Activated CD4-positive, alpha-beta T cell treated with anti-CD3 and anti-CD28 coated beads for 36 hours (primary cell): ENCODE measurements at places on chromosomes 16 and 17. TPM values are rescaled to one million over a fixed set of nuclear protein-coding genes. Genes with fewer than 3 reads are reported as not detected.

DNA sequence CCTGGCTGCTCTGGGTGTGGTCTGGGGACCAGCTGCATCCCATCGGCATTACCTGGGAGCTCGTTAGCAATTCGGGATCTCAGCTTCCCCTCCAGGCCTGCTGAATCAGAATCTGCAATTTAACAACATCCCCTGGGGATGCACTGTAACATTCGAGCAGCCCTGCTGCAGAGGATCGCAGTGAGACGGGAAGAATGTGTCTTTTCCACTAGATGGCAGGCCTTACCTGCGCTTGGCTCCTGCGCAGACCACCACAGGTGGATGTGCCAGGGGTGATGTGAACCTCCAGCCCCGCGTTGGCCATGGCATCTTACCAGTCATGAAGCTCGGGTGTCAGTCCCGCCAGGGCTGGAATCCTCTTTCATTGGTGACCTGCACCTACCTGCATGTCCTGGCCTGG, 209.9 kb downstream of the PRKCB start:
- no peak for DNase-seq
- H3K27me3 ChIP-seq = no peaks in the 10 kb centered on the region
- H3K4me3 ChIP-seq = no peak overlapping the region
- H3K4me1 ChIP-seq = peaks cover 5% of the 10 kb centered on the region
- no peak overlapping the region for H3K27ac ChIP-seq

GRCh38 chr17:10149573-10150399, 48.6 kb downstream of the GAS7 start:
- DNase-seq = no peak
- H3K27ac ChIP-seq = no peak overlapping the region
- H3K36me3 ChIP-seq = no peaks in the 10 kb centered on the region
- H3K4me1 ChIP-seq = peaks cover 13% of the 10 kb centered on the region

UNKL gene
- 32.8 TPM for total RNA-seq

ZNF785 gene
- total RNA-seq = 10.8 TPM

- no peaks in the 10 kb centered on the region for H3K36me3 ChIP-seq
- no peak overlapping the region for H3K27ac ChIP-seq
- peaks cover 18% of the 10 kb centered on the region for H3K4me1 ChIP-seq
Measured at GRCh38 chr17:17780922-17781590, 55.7 kb downstream of the SREBF1 start.

SPATA22 gene
- total RNA-seq = 0.44 TPM

DNAJA3 gene
- 93.9 TPM for total RNA-seq

SHCBP1 gene
- total RNA-seq = 29.1 TPM

DNA sequence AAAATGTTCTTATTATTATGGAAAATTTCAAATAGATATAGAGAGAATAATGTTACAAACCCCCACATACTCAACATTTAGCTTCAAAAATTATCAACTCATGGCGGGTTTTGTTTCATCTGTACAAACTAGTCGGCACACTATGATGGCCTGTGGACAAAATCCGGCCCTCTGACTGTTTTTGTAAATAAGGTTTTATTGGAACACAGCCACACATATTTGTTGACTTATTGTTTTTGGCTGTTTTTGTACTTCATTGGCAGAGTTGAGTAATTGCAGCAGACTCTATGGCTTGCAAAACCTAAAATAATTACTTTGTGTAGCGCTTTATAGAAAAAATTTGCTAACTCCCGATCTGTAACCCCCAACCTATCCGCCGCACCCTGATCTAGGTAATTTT, 41.4 kb upstream of the CLEC18A start:
- H3K27me3 ChIP-seq = no peaks in the 10 kb centered on the region
- no peak overlapping the region for H3K27ac ChIP-seq
- H3K4me1 ChIP-seq = no peaks in the 10 kb centered on the region
- H3K36me3 ChIP-seq = peaks cover 12% of the 10 kb centered on the region
- H3K4me3 ChIP-seq = no peak overlapping the region

DNA sequence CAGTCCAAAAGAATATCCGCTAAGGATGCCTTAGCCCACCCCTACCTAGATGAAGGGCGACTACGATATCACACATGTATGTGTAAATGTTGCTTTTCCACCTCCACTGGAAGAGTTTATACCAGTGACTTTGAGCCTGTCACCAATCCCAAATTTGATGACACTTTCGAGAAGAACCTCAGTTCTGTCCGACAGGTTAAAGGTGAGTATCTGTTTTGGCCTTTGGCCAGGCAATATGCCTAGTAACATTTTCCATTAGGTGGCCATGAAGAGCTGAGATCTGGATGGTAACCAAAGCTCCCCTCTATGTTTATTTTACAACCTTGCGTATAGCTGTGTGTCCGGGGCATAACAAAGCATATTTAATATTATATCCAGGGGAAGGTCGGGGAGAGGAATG, 128.0 kb upstream of the TMEM97 start:
- H3K4me3 ChIP-seq = no peak overlapping the region
- no peak for DNase-seq
- H3K4me1 ChIP-seq = peaks cover 2% of the 10 kb centered on the region
- H3K36me3 ChIP-seq = peaks cover 12% of the 10 kb centered on the region

- no peak for DNase-seq
- peaks cover 27% of the 10 kb centered on the region for H3K4me1 ChIP-seq
- no peak overlapping the region for H3K4me3 ChIP-seq
- H3K36me3 ChIP-seq = no peaks in the 10 kb centered on the region
- no peaks in the 10 kb centered on the region for H3K27me3 ChIP-seq
Measured at GRCh38 chr17:57535249-57535966, 209.7 kb downstream of the CCDC182 start.

ABCC3 gene
- not detected for total RNA-seq

- H3K4me1 ChIP-seq = peaks cover 4% of the 10 kb centered on the region
- H3K27ac ChIP-seq = no peak overlapping the region
- H3K27me3 ChIP-seq = no peaks in the 10 kb centered on the region
- no peak overlapping the region for H3K4me3 ChIP-seq
- no peak for DNase-seq
- H3K36me3 ChIP-seq = no peaks in the 10 kb centered on the region
Measured at GRCh38 chr16:57409870-57410587, 5.5 kb downstream of the CCL17 start.

FBXO47 gene
- total RNA-seq = 0.11 TPM

CASKIN1 gene
- 0.98 TPM for total RNA-seq

GCGR gene
- not detected for total RNA-seq

TNP2 gene
- not detected for total RNA-seq

B3GNT9 gene
- 2.3 TPM for total RNA-seq

CA5A gene
- not detected for total RNA-seq

CD300E gene
- total RNA-seq = not detected

RGS11 gene
- 0.11 TPM for total RNA-seq

KRTAP3-1 gene
- not detected for total RNA-seq

MYH3 gene
- total RNA-seq = 3.3 TPM

DNA sequence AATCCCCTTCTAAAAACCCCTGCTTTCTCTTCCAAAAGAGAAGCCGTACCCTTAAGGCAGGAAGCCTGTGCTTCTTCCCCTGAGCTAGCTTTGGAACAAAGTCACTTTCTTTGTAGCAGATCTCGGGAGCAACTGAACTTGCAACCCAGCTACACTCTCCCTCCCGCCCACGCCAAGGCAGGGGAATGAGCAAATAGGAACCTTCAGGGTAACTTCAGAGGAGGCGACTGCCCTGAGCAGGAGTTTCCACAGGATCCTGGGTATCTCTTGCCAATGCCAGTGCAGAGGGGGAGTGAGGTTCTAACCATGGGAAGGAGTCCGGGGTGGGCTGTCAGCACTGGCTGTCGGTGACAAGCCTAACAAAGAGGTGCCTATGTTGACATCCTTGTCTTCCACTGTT, 5.9 kb upstream of the PIRT start:
- H3K27me3 ChIP-seq = no peaks in the 10 kb centered on the region
- no peak overlapping the region for H3K4me3 ChIP-seq
- peak; percentile 54 for DNase-seq
- no peak overlapping the region for H3K27ac ChIP-seq

WNK4 gene
- 0.64 TPM for total RNA-seq

GRCh38 chr17:45752246-45752645, 31.9 kb upstream of the CRHR1 start:
- H3K27me3 ChIP-seq = peaks cover 9% of the 10 kb centered on the region
- H3K27ac ChIP-seq = no peak overlapping the region
- no peaks in the 10 kb centered on the region for H3K4me1 ChIP-seq
- no peak overlapping the region for H3K4me3 ChIP-seq

DNA sequence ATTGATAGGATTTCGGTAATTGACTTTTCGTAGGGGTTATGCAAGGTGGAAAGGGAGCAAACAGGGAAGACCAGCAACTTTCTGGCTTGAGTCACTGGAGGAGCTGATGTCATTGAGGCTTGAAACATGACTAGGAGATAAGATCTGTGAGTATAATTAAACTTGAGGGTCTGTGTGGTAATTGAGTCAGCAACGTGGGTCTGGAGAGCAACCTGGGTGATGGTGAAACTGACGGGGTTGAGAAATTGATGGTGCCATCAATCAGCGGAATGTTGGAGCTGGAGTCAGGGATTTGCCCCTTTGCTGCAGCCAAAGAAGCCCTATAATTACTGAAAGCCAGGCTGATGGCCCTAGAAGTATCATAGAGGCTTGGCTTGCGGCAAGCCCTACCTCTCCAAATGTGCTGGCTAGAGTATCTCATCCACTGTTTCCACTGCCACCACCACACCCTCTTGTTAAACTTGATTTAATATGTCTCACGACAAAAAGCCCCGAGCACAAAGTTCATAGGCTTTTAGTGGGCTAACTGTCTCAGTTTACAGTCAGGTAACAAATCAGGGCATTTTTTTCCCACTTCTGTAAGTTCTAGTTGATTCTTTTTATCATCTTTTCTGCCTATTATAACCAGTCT, 186.9 kb upstream of the ELAC2 start:
- no peaks in the 10 kb centered on the region for H3K36me3 ChIP-seq
- no peak for DNase-seq
- H3K27ac ChIP-seq = no peak overlapping the region
- no peaks in the 10 kb centered on the region for H3K27me3 ChIP-seq

- H3K27me3 ChIP-seq = no peaks in the 10 kb centered on the region
- DNase-seq = no peak
- H3K36me3 ChIP-seq = peaks cover 1% of the 10 kb centered on the region
- H3K4me1 ChIP-seq = peaks cover 3% of the 10 kb centered on the region
- no peak overlapping the region for H3K27ac ChIP-seq
Measured at GRCh38 chr17:61065263-61065773, 334.3 kb upstream of the TBX2 start.

- H3K4me1 ChIP-seq = no peaks in the 10 kb centered on the region
- H3K4me3 ChIP-seq = no peak overlapping the region
- no peak overlapping the region for H3K27ac ChIP-seq
- no peaks in the 10 kb centered on the region for H3K27me3 ChIP-seq
- H3K36me3 ChIP-seq = peaks cover 6% of the 10 kb centered on the region
- no peak for DNase-seq
Measured at GRCh38 chr17:19017401-19017800, 12.8 kb upstream of the FAM83G start.

GRCh38 chr17:17934806-17935205, 37.4 kb downstream of the TOM1L2 start:
- H3K36me3 ChIP-seq = no peaks in the 10 kb centered on the region
- no peaks in the 10 kb centered on the region for H3K27me3 ChIP-seq
- DNase-seq = no peak
- H3K4me3 ChIP-seq = no peak overlapping the region
- H3K4me1 ChIP-seq = peaks cover 33% of the 10 kb centered on the region

KIF18B gene
- 38.9 TPM for total RNA-seq

DNA sequence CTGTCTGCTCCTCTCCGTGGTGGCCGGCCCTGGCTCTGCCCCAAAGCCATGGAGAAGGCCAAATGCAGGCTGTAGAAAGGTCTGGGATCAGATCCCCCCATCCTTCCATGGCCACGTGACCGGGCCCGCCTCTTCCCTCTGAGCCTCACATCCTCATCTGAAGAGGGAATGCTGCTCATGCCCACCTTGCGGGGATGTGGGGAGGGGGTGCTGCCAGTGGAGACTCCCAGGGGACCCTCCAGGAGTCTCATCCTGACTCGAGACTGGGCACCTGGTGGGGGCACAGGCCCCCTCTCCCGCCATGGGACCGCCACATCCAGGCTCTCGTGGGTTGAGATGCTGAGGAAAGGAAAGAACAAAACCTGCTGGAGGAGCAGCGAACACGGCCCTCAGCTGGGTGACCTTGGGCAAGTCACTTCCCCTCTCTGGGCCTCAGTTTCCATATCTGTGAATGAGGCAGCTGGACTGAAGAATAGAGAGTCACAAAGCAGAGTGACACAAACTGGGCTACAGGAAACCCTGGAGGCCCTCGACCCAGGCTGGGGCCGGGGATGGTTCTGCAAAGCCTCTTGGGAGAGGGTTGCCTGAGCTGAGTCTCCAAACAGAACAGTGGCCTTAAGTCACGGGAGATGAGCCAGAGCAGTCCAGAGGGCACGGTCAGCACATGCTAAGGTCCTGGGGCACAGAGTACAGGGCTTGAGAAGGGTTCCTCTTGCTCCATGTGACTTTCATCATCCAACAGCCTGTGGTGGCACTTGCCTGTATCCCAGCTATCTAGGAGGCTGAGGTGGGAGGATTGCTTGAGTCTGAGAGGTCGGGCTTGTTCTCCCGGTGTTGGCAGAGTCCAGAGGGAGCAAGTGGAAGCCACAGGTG, 30.1 kb downstream of the SOCS1 start:
- DNase-seq = peak; percentile 51
- peak overlapping the region; percentile 98 for H3K27ac ChIP-seq
- peaks cover 2% of the 10 kb centered on the region for H3K36me3 ChIP-seq
- peaks cover 68% of the 10 kb centered on the region for H3K4me1 ChIP-seq
- H3K4me3 ChIP-seq = peak overlapping the region; percentile 54

- H3K27ac ChIP-seq = peak overlapping the region; percentile 31
- H3K4me1 ChIP-seq = peaks cover 25% of the 10 kb centered on the region
- H3K4me3 ChIP-seq = peak overlapping the region; percentile 98
- peak; percentile 44 for DNase-seq
Measured at GRCh38 chr16:31093132-31093703, 1.4 kb downstream of the VKORC1 start.

DNA sequence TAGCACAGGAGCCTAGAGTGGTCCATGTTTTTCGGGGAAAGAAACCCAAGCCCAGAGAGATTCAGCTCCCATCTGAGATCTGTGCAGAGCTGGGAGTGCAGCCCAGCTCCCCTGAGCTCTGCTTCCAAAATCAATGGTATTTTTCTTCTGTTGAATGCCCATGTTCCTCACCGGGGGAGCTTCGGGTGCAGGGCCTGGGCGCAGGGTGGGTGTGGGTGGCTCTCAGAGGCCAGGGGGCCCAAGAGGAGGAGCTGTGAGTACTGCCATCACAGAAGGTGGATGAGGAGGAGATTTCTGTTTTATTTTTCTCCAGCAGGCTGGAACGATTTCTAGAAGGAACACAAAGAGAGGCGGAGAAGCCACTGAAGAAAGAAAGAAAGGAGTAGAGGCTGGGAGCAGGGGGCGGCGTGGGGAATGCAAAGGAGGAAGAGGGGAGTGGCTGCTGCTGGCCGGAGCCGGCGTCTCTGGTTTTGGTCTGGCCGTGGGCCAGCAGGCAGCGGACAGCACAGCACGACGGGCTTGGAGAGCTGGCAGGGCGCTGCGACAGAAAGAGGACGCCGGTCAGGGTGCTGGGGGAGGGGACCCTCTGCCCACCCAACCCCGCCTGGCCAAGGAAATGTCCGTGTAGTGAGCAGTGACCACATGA, 76.2 kb upstream of the KSR1 start:
- peaks cover 28% of the 10 kb centered on the region for H3K27me3 ChIP-seq
- no peak overlapping the region for H3K4me3 ChIP-seq
- no peak overlapping the region for H3K27ac ChIP-seq
- DNase-seq = no peak

- H3K36me3 ChIP-seq = peaks cover 29% of the 10 kb centered on the region
- DNase-seq = peak; percentile 59
- peak overlapping the region; percentile 6 for H3K4me3 ChIP-seq
- peak overlapping the region; percentile 72 for H3K27ac ChIP-seq
Measured at GRCh38 chr16:4535627-4536108, 2.9 kb downstream of the CDIP1 start.

OR4D1 gene
- total RNA-seq = 0.27 TPM

C16orf96 gene
- total RNA-seq = 0.18 TPM

- H3K4me1 ChIP-seq = peaks cover 60% of the 10 kb centered on the region
- peak overlapping the region; percentile 67 for H3K27ac ChIP-seq
- H3K4me3 ChIP-seq = peak overlapping the region; percentile 94
- DNase-seq = peak; percentile 77
- H3K36me3 ChIP-seq = peaks cover 52% of the 10 kb centered on the region
Measured at GRCh38 chr17:78132084-78132676, 1.6 kb downstream of the TMC8 start.

MMP25 gene
- total RNA-seq = 0.91 TPM
